ENCODE measurements at places on chromosomes 4 and X.

GRCh38 chrX:151359931-151360871 is 36.8 kb upstream of the VMA21 start:
- DNase-seq, result peak; percentile 15

GRCh38 chr4:88021824-88022223 is 14.4 kb downstream of the PKD2 start:
- DNase-seq, result no peak

- DNase-seq, result peak; percentile 24
Observed at GRCh38 chr4:186104114-186104889, at the start of gene FAM149A. Gene FAM149A, plus strand, starts transcription at chr4:186104704.

DNA sequence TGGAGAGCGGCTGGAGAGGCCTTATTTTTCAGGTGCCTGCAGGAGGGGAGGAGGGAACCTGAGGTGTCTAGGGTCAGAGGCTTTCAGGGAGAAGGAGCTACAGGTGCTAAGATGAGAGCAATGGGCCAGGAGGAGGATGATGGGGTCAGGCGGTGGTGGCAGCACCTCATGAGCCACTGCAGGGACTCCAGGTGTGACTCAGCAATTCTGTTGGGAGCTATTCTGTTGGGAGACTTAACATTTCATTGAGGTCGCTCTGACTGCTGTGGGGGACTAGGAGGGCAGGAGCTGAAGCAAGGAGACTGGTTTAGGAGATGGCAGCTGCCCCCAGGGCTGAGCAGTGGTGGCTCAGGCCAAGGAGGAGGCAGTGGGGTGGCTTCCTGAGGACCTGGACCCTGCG is 65.0 kb downstream of the CLDN34 start:
- no peak for DNase-seq

Measured in epithelial cell of esophagus (primary cell).